ENCODE measurements at places on chromosomes 2 and 18.

DNA sequence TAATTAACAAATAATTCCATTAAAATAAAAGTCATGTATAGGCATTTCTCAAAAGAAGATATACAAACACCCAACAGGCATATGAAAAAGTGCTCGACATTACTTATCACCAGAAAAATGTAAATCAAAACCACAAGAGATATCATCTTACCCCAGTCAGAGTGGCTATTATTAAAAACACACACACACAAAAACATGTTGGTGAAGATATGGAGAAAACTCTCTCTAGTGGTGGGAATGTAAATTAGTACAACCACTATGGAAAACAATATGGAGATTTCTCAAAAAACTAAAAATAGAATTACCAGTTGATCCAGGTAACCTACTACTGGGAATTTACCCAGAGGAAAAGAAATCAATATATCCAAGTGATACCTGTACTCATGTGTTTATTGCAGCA, 966.3 kb upstream of the POU3F3 start:
- H3K27ac ChIP-seq, result no peak overlapping the region
- H3K36me3 ChIP-seq, result no peaks in the 10 kb centered on the region
- no peak overlapping the region for H3K4me3 ChIP-seq
- DNase-seq, result no peak

DNA sequence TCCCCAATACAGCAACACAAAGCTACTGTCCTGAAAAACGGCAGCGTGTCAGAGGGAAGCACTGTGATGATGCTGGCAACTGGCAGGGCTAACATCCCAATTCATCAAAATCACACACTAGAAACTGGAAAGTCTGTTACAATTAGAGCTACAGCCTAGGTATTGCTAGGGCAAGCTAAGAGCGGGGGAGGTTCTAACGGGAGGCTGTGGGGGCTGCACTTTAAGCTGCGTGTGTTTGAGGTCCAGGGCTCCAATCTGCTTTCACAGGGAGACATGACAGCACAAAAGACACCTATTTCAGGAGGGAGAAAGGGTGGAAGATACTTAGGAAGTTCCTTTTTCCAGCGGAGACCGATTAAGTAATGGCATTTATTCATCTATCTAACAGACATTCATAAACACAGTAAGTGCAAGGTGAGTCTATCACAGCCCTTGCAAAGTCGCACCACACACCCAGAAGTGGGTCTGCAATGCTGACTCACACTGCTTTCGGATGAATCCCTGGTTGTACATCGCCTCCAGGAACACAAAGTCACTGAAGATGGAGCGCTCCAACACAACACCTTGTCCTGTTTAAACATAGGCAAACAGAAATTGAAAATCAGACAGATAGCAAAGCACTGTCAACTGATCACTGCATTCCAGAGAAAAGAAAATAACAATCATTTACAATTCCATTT, 6.9 kb downstream of the NDUFA10 start:
- no peak for DNase-seq
- H3K27me3 ChIP-seq, result no peaks in the 10 kb centered on the region
- no peaks in the 10 kb centered on the region for H3K4me1 ChIP-seq
- no peak overlapping the region for H3K4me3 ChIP-seq
- peaks cover 51% of the 10 kb centered on the region for H3K36me3 ChIP-seq
- no peak overlapping the region for H3K27ac ChIP-seq

DNA sequence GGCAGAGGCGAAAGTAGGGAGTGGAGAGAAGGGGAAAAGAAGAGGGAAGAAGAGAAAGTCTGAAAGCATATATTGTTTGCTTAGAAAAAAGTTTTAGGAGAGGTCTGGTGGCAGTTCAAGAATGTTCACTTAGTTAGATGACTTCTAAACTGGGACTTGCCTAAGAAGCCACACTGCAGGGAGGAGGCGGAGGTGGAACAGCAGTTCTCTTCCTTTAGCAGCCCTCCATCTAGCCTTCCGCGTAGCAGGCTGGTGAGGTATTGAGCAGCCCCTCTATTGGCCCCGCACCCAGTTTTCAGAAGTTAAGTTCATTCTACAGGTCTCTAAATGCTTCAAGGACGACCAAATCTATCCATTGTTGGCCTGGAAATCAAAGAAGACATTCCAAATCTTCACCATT, 31.9 kb upstream of the WIPF1 start:
- no peak overlapping the region for H3K27ac ChIP-seq
- no peaks in the 10 kb centered on the region for H3K27me3 ChIP-seq
- H3K4me3 ChIP-seq, result no peak overlapping the region
- DNase-seq, result no peak
- peaks cover 5% of the 10 kb centered on the region for H3K36me3 ChIP-seq

DNA sequence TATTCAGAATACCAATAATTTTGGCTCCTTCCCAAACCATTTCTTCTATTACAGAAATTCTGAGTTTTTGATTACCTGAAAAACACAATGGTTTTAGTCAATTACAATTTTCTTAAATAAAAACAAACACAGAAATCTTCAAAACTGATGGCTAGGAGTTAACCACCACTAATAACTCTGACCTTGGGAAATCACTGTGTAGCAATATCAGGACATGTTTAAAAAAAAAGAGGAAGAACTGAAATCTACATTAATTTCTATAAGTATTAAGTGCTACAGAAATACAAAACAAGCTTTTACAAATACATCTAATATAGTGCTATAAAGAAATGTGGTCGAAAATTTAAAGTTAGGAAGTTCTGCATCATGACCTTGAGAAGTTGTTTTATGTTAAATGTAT, 14.9 kb downstream of the L3MBTL4 start:
- H3K27ac ChIP-seq, result no peak overlapping the region
- DNase-seq, result no peak
- H3K27me3 ChIP-seq, result no peaks in the 10 kb centered on the region
- no peaks in the 10 kb centered on the region for H3K36me3 ChIP-seq
- H3K4me3 ChIP-seq, result no peak overlapping the region
- H3K4me1 ChIP-seq, result no peaks in the 10 kb centered on the region

GRCh38 chr2:69575926-69576325, 67.6 kb downstream of the AAK1 start:
- H3K36me3 ChIP-seq, result no peaks in the 10 kb centered on the region
- H3K27ac ChIP-seq, result no peak overlapping the region
- no peak for DNase-seq
- peaks cover 4% of the 10 kb centered on the region for H3K4me1 ChIP-seq
- no peak overlapping the region for H3K4me3 ChIP-seq

GRCh38 chr2:27737676-27738348, 33.7 kb upstream of the MRPL33 start:
- no peak overlapping the region for H3K4me3 ChIP-seq
- no peaks in the 10 kb centered on the region for H3K36me3 ChIP-seq
- DNase-seq, result no peak
- peaks cover 4% of the 10 kb centered on the region for H3K4me1 ChIP-seq
- H3K27me3 ChIP-seq, result no peaks in the 10 kb centered on the region

- no peak for DNase-seq
- no peaks in the 10 kb centered on the region for H3K36me3 ChIP-seq
- no peak overlapping the region for H3K27ac ChIP-seq
- no peaks in the 10 kb centered on the region for H3K27me3 ChIP-seq
These were observed 195.4 kb downstream of the TWIST2 start for GRCh38 chr2:239043326-239043725.

DNA sequence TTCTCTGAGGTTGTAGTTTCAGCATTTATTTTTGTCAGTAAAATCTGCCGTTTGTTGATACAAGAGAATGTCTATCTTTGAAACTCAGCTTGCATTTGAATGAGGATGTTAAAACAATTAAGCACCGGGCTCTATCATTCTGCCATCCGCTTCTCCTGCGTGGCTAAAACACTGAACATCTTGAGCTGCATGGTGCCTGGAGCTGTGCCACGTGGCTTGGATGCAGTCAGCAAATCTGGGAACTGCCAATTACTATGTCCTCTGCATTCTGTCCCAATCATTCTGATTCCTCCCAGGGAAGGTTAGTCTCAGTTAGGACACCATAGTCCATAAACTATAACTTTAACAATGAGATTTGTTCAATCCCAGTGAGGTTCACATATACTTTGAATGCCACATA, 598.4 kb downstream of the FBXO15 start:
- H3K27me3 ChIP-seq, result no peaks in the 10 kb centered on the region
- H3K4me1 ChIP-seq, result no peaks in the 10 kb centered on the region
- no peak overlapping the region for H3K27ac ChIP-seq
- H3K4me3 ChIP-seq, result no peak overlapping the region

- H3K27me3 ChIP-seq, result no peaks in the 10 kb centered on the region
- H3K36me3 ChIP-seq, result no peaks in the 10 kb centered on the region
- no peak overlapping the region for H3K4me3 ChIP-seq
- no peak overlapping the region for H3K27ac ChIP-seq
- DNase-seq, result no peak
These were observed 1266.8 kb upstream of the TMEFF2 start for GRCh38 chr2:193461431-193461934.

DNA sequence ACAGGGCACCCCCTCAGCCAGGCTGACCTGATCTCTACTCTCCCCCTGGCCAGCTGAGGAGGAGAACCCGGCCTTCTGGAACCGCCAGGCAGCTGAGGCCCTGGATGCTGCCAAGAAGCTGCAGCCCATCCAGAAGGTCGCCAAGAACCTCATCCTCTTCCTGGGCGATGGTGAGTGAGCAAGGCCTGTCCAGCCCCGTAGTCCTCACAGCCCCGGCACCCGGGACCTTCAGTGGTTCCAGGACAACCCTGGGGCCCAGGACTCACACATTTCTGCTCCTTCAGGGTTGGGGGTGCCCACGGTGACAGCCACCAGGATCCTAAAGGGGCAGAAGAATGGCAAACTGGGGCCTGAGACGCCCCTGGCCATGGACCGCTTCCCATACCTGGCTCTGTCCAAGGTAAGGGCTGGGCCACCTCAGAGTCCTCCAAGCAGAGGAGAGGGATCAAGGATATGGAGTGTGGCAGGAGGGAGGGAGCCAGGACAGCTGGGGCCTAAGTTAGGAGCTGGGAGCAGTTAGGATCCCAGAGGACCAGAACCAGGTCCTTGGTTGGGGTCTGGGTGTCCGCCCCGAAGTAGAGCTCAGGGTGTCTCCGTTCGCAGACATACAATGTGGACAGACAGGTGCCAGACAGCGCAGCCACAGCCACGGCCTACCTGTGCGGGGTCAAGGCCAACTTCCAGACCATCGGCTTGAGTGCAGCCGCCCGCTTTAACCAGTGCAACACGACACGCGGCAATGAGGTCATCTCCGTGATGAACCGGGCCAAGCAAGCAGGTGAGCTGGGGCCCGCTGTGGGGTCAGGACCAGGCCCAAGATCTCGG, 555 bp downstream of the ALPI start:
- H3K27me3 ChIP-seq, result no peaks in the 10 kb centered on the region
- no peaks in the 10 kb centered on the region for H3K36me3 ChIP-seq
- no peak for DNase-seq
- H3K27ac ChIP-seq, result no peak overlapping the region
- H3K4me3 ChIP-seq, result no peak overlapping the region

DNA sequence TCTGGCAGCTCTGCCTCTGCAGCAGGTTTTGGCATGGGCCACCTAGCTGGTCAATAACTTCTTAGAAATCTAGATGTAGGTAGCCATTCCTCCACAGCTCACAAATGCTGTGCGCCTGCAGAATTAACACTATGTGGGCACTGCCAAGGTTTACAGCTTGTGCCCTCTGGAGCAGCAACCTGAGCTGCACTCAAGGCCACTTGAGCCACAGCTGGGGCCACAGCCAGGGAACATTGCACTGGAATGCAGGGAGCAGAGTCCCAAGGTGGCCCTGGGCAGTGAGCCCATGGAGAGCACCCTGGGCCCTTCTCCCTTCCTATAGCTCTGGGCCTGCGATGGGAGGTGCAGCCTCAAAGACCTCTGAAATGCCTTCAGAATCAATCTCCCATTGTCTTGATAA, 365.3 kb downstream of the SATB2 start:
- no peak for DNase-seq
- H3K27ac ChIP-seq, result no peak overlapping the region
- H3K36me3 ChIP-seq, result no peaks in the 10 kb centered on the region
- H3K4me1 ChIP-seq, result peaks cover 1% of the 10 kb centered on the region
- no peaks in the 10 kb centered on the region for H3K27me3 ChIP-seq
- no peak overlapping the region for H3K4me3 ChIP-seq

- H3K4me1 ChIP-seq, result no peaks in the 10 kb centered on the region
- no peak for DNase-seq
- no peak overlapping the region for H3K27ac ChIP-seq
- H3K36me3 ChIP-seq, result no peaks in the 10 kb centered on the region
- no peak overlapping the region for H3K4me3 ChIP-seq
These were observed 127.8 kb downstream of the NXPH2 start for GRCh38 chr2:138652378-138652777.

- no peak for DNase-seq
- no peak overlapping the region for H3K27ac ChIP-seq
- H3K36me3 ChIP-seq, result peaks cover 27% of the 10 kb centered on the region
These were observed 32.3 kb downstream of the ITGB1BP1 start for GRCh38 chr2:9390991-9391390.

- no peak for DNase-seq
- H3K4me1 ChIP-seq, result no peaks in the 10 kb centered on the region
- no peaks in the 10 kb centered on the region for H3K36me3 ChIP-seq
- no peak overlapping the region for H3K4me3 ChIP-seq
- H3K27ac ChIP-seq, result no peak overlapping the region
These were observed 25.7 kb downstream of the BCL11A start for GRCh38 chr2:60527762-60528161.

GRCh38 chr2:183926433-183926832, 671.9 kb upstream of the ZNF804A start:
- no peaks in the 10 kb centered on the region for H3K27me3 ChIP-seq
- H3K36me3 ChIP-seq, result no peaks in the 10 kb centered on the region
- no peak overlapping the region for H3K4me3 ChIP-seq
- no peaks in the 10 kb centered on the region for H3K4me1 ChIP-seq
- no peak overlapping the region for H3K27ac ChIP-seq

DNA sequence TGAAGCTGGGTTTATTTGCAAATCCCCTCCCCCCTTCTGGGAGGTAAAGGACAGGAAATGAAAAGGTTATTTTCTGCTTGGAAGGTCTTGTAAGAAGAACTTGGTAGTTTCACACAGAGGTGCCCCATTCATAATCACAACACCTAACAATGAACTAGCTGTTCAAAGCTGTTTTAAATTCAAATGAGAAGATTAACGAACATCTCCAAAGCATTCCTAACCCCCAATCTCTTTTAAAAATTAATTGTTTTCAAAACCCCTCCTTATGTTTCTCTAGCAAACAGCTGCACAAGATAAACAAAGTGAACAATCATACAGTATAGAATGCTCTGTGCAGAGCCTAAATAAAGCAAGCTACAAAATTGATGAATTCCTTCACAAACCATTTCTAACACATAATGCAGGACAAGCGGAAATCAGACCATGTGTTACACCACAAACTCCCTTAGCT, 271.4 kb downstream of the SATB2 start:
- H3K27me3 ChIP-seq, result no peaks in the 10 kb centered on the region
- H3K36me3 ChIP-seq, result no peaks in the 10 kb centered on the region
- no peak overlapping the region for H3K27ac ChIP-seq
- peaks cover 6% of the 10 kb centered on the region for H3K4me1 ChIP-seq
- no peak for DNase-seq

- no peak overlapping the region for H3K4me3 ChIP-seq
- peaks cover 2% of the 10 kb centered on the region for H3K4me1 ChIP-seq
- no peak for DNase-seq
- no peaks in the 10 kb centered on the region for H3K36me3 ChIP-seq
- H3K27me3 ChIP-seq, result no peaks in the 10 kb centered on the region
These were observed 86.6 kb downstream of the CCBE1 start for GRCh38 chr18:59610546-59611140.
